GM03348 (cell line): ENCODE measurements at places on chromosomes 7 and 10.

GRCh38 chr7:137818036-137818435 lies 28.7 kb downstream of the DGKI start:
- peak; percentile 29 for DNase-seq

DNA sequence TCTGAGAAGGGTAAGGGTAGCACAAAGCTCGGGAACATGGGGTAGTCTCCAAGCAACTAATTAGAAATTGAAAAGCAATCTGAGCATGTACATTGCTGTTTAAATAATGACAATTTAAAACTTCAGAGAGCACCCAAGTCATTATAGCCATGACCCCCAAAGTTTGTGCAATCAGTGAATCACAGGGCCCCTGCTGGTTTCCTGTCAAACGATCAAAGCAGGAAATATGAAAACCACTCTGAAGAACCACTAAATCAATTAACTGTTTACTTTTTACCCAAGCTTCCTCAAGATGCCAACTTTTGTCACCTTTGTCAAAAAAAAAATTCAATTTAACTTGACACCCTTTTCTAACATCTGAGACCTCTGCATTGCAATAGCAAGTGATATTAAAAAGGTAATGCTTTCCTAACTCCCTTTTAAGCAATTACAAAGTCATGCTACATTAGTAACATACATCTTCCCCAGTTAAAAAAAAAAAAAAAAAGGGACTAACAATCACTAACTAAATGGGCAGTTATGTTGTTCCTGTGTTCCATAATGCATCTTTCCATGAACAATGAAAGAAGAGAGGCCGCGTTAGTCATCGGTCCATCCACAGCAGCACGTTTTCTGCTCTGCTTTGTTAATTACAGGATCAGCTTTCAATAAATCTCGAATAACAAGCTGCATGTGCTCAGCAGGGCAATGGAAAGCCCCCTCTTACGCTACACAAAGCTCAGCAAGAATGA lies 80.6 kb downstream of the ETV1 start:
- no peak for DNase-seq

- no peak for DNase-seq
These were observed 494.1 kb downstream of the SH2D4B start for GRCh38 chr10:81031774-81032173.

DNA sequence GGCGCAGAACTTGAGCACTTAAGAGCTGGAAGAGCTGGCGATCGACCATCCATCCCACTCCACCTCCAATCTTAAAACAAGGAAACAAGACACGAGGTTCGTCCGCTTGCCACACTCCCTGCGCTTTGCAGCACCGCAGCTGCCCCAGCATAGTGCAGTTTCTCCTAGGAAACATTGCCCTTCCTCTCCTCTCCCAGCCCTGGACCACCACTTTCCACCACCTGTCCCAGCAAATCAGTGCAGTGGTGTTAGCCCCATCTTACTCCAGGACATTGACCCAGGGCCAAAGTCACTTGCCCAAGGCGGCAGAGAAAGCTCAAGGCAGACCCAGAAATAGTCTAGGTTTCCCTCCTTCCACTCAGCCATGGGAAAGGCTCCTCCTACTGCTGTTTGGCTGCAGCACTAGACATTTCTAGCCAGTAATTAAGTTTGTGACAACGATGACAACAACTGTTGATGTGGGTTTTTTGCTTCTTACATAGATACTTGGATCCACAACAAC lies 1.5 kb upstream of the PARD3 start:
- DNase-seq = peak; percentile 33

GRCh38 chr7:112763996-112764395 lies 26.2 kb downstream of the TMEM168 start:
- no peak for DNase-seq

DNA sequence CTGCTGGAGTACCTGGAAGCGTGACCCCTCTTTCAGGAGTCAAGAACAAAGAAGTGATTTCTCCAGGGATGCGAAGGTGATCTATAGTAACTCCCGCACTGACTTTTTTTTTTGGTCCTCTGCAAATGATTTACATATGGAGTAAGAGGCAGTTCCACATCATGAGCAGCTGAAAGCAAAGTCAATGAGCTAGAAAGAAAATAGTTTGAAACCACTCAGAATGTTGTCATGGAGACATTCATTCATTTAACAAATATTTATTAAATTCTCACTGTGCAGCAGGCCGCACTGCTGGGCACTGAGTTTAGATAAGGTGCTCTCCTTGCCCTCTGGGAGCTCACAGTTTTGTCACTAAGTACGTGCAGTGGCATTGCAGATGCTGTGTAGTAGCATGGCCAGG lies 206.7 kb downstream of the CAMK1D start:
- DNase-seq = no peak
